OCI-LY7 (cell line): ENCODE measurements at places on chromosomes 3 and 15. TPM values are rescaled to one million over a fixed set of nuclear protein-coding genes. Genes with fewer than 3 reads are reported as not detected.

Gene SELENOT
- 70.1 and 71.8 TPM in 2 replicates for total RNA-seq

Gene GCNT3
- not detected in 2 replicates for total RNA-seq

DNA sequence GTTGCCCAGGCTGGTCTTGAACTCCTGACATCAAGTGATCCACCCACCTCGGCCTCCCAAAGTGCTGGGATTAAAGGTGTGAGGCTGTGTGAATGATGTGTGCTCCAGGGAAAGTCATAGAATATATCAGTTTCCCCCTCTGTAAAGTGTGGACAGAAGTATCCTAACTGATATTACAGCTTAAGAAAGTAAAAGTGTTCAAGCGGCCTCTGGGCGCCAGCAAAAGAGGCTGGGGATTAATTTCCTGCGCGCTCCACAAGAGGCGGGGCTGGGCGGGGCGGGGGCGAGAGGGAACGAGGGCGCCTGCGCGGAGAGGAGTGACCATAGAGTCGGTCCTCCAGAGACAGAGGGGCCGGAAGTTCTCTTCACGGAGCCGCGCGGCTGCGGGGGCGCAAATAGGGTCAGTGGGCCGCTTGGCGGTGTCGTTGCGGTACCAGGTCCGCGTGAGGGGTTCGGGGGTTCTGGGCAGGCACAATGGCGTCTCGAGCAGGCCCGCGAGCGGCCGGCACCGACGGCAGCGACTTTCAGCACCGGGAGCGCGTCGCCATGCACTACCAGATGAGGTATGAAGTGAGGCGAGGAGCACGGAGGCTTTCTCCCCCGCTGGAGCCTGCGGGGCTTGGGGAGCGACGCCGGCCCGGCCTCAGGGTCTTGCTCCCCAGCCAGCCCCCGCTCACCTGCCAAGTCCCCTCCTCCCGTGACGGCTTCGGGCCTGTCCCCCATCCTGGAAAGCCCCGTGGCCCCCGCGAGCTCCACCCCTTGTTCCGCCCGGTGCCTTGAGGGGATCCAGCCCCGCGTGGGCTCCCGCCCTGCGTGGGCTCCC lies at the start of gene JAGN1:
Gene JAGN1, plus strand, starts transcription at position 362 of the 823 bp plus-strand sequence. Its CDS starts 113 bp downstream, at position 475.
- DNase-seq: peak; percentile 92

GRCh38 chr15:75647370-75648155 lies at the start of gene SNX33:
Gene SNX33 (plus strand): TSS chr15:75647912. CDS start chr15:75649103, 1,191 bp downstream.
- peak; percentile 13 for DNase-seq

DNA sequence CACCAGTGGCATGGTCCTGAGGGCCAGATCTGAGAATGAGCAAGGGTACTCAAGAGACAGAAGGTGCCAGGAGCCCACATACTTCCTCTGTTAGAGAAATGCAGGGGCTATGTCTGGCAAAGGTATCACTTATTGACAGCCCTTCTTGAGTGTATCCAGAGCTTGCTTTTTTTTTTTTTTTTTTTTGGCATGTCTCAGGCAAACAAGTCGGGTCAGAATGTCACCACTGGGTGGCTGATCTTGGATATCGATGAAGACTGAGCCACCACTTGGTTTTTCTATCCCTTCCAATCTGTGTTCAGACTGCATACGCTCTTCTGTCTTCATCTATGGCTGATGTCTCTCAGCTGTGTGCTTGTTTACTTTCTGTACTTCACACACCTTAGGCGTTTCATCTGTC lies 363.4 kb upstream of the C2CD4B start:
- no peak for DNase-seq

DNA sequence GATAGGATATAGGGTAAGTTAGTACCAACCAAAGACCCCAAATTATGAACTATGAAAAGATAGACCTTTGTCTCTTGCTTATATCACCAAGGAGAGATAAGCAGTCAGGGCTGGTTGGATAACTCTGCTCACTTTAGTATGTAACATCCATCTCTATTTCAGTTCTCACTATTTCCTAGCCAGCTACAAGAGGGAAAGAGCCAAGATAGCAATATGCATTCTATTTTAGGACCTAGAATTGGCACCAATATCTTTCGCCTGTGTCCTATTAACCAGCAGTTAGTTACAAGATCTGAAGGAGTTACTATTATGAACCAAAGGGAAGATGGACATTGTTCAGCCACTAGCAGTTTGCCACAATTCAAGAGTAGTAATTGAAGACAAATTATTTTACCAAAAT lies 457.5 kb downstream of the NSUN3 start:
- no peak for DNase-seq

GRCh38 chr3:33505027-33505426 lies 64.8 kb upstream of the UBP1 start:
- no peak for DNase-seq

DNA sequence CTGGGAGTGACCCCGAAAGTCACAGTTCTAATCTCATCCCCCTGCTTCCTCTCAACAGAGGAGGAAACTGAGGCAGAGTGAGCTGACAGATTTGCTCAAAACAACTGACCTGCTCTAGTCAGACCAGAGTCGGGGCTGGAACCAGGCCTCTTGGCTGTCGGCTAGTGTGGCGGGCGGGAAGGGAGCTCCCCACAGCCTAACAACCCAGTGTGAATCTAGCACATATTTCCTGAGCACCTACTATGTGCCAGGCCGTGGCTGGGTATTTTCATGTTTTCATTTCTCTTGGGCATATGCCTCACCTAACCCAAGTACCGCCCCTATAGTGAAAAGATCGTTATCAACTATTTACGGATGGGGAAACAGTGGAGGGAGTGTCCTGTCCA lies 27.2 kb downstream of the GRIP2 start:
- DNase-seq: no peak

DNA sequence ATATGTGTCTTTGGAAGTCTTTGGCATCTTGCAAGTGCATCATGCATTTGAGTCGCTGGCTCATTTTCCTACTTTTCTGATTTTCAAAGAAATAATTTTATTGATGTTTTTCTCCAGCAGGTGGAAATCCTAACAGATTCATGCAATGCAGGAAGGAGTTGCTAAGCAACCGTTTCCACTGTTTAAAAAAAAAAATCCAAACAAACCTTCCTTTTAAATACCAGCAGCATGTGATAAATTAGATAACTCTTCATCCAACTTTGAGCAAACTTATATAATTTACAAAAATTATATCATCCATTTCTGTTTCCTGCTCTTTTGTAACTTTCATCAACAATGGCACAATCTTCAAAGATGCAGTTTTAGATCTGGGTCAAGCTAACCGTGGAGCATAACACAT lies 364.1 kb downstream of the MFSD1 start:
- no peak for DNase-seq

GRCh38 chr3:67327582-67327981 lies 326.8 kb downstream of the SUCLG2 start:
- DNase-seq: no peak

GRCh38 chr3:194714564-194714963 lies 28.9 kb downstream of the FAM43A start:
- DNase-seq: no peak

DNA sequence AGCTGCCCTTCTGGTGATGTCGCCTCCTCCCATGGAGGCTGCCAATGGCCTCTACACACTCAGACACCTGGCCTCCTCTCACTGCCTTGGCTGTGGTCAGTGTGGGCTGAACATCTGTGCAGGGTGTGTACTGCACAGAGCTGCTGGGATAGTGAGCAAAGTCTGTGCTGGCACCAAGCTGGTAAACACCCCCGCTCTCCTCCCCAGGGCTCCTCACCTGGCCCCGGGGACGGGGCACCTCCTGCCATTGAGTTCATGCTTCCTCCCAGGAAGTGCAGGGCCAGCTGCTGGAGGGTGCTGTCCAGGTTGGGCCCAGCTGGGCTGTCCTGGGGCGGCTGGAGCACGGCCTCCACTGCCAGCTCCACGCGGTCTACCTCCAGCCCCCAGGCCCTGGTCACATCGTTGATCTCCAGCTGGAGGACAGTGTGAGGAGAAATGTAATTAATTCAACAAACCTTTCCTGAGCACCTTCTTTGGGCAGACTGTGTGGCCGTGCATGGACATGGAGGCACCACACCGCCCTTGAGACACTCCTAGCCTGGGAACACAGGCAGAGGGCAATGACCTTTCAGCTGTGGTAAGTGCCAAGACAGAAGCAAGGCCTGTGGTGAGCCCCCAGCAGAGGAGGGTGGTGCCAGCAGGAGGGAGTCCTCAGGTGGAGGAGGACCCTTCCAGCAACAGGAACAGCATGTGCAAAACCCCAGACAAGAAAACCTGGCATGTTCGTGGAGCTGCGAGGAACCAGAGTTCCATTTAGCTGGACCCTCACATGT lies 6.8 kb downstream of the STOML1 start:
- DNase-seq: no peak

DNA sequence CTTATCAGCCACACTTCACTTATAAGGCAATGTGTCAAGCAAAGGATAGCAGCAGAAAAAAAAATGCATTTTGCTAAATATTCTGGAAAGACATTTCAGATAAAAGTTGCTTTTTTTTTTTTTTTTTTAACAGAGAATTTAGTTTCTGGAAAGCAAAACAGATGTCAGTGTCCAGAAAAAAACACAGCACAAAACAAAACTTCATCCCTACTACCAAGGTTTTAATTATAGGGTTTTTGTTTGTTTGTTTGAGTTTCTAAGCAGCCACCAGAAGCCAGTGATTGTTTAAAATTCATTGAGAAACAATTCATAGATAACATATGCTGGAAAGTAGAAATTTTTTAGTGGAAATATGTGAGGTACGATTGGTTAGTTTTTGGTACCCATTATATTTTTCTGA lies 1202.7 kb downstream of the OTOL1 start:
- no peak for DNase-seq

GRCh38 chr3:46454209-46454595 lies 10.5 kb downstream of the LTF start:
- DNase-seq: no peak

DNA sequence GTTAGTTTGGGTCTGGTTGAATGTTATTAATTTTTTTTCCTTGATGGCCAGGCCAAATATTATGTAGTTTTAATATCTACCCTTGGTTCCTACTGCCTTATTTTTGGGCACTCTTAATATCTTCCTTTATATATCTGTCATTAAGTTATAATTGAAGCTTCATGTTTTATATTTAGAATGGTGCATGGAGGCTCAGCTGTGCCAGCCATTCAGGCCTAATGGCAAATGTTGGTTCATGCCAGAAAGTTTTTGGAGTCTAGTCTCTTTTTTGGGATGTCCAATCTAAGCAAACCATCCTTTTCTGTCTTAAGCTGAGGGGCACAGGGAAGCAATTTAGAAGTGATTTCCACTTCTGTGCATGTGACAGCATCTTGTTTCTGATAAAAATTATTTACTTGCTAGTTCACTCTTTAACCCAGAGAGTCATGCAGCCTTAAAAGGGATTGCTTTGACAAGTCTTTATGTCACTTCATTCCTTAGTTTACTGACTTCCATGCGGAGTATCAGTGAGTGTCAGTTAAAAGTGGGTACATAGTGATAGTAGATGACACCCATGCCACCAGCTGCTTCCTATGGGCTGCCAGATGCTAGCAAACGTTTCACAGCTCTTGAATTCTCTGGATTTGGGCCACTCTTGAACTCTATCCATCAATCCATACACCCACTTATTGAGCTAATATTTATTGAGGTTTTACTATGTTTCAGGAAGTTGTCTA lies 33.0 kb downstream of the MITF start:
- DNase-seq: no peak
